ENCODE measurements at places on chromosomes 7 and 10.

DNA sequence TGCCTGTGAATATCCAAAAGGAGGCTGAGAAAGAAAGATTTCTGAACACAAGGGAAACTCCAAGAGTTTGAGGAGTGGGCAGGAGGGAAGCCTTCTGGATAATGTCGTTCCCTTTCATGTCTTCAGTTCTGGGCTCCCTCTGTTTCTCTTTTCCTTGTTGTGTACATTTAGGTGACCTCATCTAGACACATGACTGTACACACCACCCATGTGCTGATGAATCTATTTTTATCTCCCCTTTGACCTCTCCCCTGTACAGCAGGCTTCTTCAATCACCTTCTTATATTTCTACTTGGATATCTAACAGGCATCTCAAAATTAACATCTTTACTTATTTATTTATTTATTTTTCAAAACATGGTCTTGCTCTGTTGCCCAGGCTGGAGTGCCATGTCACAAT, 363.1 kb downstream of the GATA3 start:
- DNase-seq: no peak

DNA sequence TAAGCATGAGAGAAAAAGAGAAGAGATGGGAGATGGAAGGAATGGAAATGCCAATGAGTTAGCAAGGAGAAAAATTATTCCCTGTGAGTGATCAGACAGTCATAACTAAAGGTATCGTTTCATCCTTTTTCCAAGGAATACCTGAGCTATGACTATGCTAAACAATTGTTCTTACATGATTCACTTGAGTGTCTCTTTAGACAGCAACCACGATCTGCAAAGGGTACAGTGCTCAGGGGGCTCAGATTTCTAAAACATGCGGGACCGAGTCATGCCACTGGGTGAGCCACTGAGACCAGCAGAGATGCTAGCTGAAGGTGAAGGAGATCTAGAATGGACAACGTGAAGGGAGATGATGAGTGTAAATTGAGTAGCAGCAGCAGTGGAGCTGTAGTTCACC, 78.0 kb upstream of the CTTNBP2 start:
- no peak for DNase-seq

GRCh38 chr10:74406006-74406405, 255.0 kb downstream of the ADK start:
- DNase-seq: no peak

GRCh38 chr10:133007360-133007858, 65.0 kb upstream of the CFAP46 start:
- DNase-seq: no peak

GRCh38 chr7:22137026-22137425, 191.3 kb upstream of the CDCA7L start:
- DNase-seq: no peak

DNA sequence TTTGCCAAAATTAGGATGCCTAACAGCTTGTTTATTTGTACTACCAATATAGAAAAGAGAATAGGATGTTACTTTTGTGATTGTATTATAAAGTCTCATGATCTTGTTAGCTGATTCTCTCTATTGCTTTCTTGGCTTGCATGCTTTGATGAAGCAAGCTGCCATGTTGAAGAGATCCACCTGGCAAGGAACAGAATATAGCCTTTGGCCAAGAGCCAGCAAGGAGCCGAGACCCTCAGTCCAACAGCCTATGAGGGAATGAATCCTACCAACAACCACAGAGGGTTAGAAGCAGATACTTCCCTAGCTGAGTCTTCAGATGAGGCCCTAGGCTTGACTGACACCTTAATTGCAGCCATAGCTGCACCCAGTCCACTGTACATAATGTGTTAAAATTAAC, 41.2 kb downstream of the NEUROD6 start:
- no peak for DNase-seq

DNA sequence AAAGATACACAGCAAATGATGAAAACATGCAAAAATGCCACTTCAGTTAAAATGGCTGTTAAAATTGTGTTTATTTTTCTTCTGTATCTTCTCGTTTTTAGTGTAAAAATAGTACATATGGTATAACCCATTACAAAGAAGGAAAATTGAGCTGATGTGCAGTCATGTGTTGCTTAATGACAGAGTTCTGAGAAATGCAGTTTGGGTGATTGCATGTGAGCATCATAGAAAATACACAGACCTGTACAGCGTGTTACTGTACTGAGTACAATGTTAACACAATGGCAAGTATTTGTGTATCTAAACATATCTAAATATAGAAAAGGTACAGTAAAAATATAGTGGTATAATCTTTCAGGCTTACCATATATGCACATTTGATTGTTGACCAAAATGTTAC, 7.3 kb downstream of the DMTF1 start:
- no peak for DNase-seq

DNA sequence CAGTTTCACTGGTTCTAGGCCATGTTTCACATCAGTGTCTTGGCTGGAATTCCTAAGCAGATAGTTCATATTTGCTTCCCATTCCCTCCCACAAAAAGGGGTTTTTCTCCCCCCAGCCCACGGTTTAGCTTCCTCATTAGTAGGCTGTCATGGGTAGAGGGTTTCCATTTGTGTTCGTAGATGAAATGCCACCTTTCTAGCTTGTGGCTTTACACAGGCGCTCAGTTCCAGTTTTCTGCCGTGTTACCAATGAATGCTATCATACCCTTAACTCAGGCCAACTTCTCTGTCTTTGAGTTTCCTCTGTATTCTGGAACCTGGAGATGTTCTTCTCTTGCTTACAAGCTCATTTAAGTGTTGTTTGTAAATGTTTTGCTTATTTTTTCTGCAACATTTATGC, 26.8 kb downstream of the CALD1 start:
- no peak for DNase-seq

GRCh38 chr7:106329971-106330733, 45.4 kb upstream of the NAMPT start:
- no peak for DNase-seq

GRCh38 chr7:3117488-3118231, 74.0 kb upstream of the CARD11 start:
- DNase-seq: no peak

GRCh38 chr10:21506351-21506750, 19.1 kb downstream of the SKIDA1 start:
- no peak for DNase-seq

GRCh38 chr7:106018566-106019469, 55.8 kb downstream of the CDHR3 start:
- DNase-seq: no peak

DNA sequence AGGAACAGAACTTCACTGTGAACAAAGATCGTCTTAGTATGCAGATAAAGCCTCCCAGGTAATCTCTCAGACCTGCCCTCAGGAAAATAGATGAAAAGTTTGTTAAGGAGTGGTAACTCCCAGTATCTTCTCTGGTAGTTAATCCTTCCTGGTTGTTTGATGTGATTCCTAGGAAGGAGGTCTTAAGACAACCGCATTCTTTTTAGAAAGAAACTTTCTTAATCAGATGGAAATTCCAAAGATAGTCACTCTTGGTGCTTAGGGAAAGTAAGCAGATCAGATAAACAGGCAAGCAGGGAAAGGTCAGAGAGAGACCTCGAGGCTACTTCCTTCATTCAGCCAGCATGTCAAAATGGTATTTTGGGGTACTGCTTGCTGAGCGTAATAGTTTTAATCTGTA, 30.5 kb upstream of the ARMC3 start:
- no peak for DNase-seq

DNA sequence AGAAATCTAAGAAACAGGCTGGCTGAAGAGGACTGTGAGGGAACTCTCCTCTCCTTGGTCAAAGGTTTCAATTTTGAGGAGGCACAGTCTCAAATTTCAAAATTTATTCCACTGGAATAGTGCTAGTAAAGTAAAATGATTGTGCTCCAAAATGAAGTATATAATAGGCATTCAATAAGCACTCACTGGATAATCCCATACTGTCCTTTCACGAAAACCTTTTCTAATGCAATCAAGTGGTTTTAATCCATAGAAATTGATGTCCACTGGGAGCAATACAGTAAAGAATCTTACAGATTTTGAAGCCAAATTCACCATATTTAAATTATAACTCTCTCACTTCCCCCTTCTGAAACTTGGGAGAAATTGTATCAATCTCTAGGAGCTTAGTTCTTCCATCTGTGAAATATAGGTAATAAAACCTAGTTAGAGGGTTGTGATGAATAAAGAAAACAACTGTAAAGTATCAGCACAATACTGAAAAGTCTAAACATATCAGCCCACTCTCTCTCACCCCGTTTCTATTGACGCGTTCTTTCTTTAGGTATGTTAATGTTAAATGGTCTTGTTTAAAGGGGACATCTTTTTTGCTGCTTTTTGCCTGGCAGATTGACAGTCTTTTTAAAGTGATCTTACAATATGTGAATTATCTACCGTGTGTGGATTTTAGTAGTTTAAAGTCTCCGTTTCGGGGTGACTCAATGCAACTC, 40.8 kb upstream of the LRRN3 start:
- DNase-seq: no peak

GRCh38 chr7:131011976-131012375, 278.0 kb upstream of the KLF14 start:
- DNase-seq: no peak

GRCh38 chr10:69628891-69629290, 1.2 kb upstream of the FAM241B start:
- DNase-seq: no peak

DNA sequence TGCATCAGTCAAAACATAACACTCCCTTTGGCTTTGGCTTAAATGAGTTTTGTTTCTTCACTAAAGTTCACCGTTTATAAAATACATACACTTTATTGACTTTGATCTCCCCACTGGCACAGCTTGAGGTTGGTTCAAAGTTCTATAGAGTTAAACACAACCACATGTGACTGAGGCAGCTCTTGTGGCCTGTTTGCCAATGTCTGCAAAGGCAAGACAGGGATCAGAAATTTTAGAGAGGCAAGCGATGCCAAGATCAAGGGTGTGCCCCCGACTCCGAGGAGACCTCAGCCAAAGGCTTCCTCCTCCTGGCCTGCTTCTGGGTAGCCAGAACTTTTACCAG, 129.8 kb upstream of the JCAD start:
- no peak for DNase-seq

GRCh38 chr7:137696988-137697387, 149.8 kb downstream of the DGKI start:
- DNase-seq: no peak

- DNase-seq: no peak
These were observed 165.6 kb downstream of the HGF start for GRCh38 chr7:81604075-81604807.

- DNase-seq: peak; percentile 54
These were observed 227.8 kb downstream of the CELF2 start for GRCh38 chr10:11245510-11245909.

DNA sequence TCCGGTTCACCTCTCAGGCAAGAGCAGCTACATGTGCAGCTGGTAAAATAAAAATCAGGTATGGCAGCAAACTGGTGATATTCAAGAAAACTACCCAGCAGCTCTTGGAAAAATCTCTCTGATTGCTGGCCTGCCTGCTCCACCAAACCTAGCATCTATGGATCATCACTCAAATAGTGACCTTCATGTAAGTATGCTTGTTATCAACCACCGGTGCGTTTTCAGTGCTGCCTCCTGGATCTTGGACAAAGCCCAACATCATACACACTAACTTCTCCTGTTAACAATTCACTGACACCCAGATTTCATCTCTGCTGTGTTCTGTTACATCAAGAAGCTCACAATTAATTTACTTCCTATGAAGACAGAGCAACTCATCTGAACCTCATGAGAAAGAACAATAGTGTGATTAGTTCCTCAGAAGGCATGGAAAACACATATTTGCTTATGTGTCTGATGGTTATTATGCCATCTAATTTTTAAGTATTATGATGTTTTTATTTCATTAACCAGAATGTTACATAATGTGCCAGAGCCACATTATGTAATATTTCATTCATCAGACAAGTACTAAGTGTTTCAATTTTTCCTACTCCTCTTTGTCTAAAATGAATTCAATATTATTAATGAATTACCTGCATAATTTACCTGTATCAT, 8.8 kb downstream of the CDK6 start:
- no peak for DNase-seq

DNA sequence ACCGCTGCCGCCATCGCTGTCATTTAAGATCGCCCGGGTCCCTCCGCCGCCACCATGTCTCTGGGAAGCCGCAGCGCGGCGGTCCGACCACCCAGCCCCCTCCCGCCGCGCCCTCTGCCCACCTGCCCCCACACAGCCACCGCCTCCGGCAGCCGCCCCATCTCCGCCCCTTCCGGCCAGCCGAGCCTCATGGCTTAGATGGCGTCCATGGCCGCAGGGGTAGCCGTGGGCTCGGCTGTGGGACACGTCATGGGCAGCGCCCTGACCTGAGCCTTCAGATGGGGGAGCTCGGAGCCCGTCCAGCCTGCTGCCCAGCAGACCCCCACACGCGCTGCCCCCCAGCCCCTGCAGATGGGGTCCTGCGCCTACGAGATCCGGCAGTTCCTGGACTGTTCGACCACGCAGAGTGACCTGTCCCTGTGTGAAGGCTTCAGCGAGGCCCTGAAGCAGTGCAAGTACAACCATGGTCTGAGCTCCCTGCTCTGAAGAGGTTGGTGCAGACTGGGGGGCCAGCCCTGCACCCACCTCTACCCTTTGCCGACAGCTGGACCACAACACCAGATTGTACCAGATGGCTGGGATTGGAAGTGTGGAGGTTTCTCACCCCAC, 38.0 kb upstream of the TARP start:
- DNase-seq: peak; percentile 68

GRCh38 chr7:81605493-81605892, 164.4 kb downstream of the HGF start:
- DNase-seq: no peak

GRCh38 chr10:57993302-57993701, 274.4 kb downstream of the IPMK start:
- no peak for DNase-seq

GRCh38 chr7:21113609-21114415, 314.1 kb upstream of the SP4 start:
- DNase-seq: no peak

DNA sequence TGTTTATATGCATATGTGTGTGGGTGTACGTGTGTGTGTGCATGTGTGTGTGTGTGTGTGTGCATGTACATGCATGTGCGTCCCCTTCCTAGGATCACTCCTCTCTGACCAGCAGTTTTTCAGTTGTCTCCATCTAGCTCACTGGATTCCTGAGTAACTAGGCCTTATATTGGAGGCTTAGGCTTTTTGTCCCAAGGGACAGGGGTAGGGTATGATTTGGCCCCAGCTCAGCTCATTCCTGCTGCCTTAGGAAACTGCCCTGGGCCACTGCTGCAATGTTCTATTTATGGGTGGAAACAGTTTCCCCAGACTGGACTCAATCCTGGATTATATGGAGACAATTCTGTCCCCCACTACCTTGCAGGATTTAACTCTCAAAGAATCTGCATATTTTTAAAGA, 68.8 kb upstream of the SDK1 start:
- DNase-seq: no peak

DNA sequence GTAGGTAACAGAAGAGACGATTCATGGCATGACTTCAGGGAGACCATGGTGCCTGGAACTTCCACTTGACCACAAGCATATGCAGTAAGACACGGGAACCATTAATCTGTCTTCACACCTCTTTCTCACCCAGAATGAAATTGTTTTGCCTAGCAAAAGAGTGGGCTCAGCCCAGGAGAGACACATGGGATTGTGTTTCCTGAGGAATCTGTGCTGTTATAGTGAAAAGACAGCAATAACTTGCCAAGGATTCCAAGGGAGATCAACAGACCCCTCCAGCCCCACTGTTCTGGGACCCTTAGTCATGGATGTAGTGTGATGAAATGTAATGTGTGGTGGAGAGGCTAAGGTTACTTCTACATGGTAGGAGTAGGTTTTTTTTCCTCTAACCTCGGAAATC, 192.5 kb upstream of the NPVF start:
- no peak for DNase-seq

GRCh38 chr10:112960151-112960681, 10.2 kb downstream of the TCF7L2 start:
- DNase-seq: no peak

- DNase-seq: no peak
These were observed 207.3 kb upstream of the SH2B2 start for GRCh38 chr7:102079140-102080018.
